ENCODE measurements at places on chromosomes 5 and 9.
A peak's percentile ranks its signal among the peaks of the same experiment; 100 is the strongest.

GRCh38 chr9:133139246-133140173 lies 18.5 kb upstream of the RALGDS start:
- no peak for DNase-seq

- DNase-seq, result no peak
Observed at GRCh38 chr9:91567642-91568274, 144.1 kb upstream of the NFIL3 start.

- no peak for DNase-seq
Observed at GRCh38 chr5:140181002-140181483, 6.1 kb downstream of the CYSTM1 start.

- DNase-seq, result no peak
Observed at GRCh38 chr5:112960863-112961504, 15.6 kb upstream of the DCP2 start.

- DNase-seq, result no peak
Observed at GRCh38 chr9:129441852-129442251, 179.0 kb downstream of the C9orf50 start.

GRCh38 chr5:159452480-159453167 lies 122.3 kb upstream of the IL12B start:
- no peak for DNase-seq

DNA sequence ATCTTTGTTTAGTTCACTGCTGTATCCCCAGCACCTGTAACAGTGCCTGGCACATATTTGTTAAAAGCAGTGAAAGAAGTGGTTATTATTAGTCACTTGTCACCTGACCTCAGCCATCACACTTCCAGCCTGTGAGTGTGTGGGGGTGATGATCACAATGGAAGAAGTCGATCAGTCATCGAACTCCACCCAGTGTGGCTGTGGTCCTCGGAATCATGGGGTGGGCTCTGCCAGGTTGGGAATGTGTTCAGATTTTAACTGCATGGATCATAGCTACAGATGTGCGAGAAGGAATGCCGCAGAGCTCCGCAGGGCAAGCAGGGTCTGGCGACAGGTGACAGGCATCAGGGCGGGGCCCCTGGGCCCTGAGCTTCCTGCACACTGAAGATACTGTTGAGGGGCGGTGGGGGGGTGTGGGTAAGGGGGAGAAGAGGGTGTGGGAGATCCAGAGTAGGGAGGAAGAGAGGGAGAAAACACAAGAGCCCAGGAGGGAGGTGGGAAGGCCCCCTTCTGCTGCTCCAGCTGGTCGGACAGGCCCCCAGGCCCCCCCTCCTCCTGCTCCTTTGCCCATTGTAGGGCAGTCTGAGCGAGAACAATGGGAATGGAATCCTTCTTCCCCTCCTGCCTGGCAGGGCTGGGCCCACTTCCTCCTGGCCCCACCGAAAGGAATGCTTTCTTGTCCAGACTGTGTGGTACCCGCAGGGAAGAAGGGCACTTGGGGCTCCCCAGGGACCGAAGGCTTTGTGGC lies 89.6 kb downstream of the SPRY4 start:
- DNase-seq, result peak; percentile 3

DNA sequence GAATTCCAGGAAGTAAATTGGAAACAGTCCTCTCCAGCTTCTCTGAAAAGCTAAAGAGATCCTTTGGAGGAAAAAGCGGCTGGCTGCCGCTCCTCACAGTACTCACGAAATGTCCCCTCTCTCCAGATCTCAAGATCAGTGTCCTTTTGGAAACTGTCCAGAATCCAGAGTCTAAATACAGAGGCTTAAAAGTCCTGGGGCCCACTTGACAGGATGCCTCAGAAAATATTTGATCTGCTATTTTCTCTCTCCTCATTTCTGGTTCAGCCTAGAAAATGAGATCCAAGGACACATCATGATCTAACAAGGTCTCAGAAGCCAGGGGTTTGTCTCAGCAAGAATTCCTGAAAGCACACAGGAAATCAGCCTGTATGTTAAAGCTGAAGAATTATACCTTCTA lies 7.2 kb downstream of the C1QTNF2 start:
- no peak for DNase-seq

DNA sequence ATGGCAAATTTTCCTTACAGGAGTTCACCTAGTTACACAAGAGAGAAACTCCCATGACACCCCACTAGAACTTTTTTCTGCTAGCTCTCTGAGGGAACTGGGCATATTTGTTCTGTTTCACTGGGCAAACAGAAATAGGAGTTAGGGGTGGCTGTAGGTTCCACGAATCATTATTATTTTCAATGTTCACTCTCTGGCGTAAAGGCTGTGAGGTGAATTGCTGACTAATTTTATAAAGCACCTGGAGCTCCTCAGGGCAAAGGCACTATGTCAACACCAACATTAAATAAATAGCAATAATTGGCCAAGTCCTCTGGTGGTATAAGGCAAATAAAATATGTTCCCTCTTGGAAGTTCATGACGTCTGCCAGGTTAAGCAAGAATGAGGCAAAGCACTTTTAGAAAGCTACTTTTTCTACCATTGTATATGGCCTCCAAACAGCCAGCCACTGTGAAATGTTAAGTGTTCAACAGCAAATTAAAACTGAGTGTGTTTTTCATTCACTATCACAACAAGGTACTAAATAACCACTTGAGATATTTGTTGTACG lies 344.6 kb downstream of the PDE4D start:
- DNase-seq, result no peak

DNA sequence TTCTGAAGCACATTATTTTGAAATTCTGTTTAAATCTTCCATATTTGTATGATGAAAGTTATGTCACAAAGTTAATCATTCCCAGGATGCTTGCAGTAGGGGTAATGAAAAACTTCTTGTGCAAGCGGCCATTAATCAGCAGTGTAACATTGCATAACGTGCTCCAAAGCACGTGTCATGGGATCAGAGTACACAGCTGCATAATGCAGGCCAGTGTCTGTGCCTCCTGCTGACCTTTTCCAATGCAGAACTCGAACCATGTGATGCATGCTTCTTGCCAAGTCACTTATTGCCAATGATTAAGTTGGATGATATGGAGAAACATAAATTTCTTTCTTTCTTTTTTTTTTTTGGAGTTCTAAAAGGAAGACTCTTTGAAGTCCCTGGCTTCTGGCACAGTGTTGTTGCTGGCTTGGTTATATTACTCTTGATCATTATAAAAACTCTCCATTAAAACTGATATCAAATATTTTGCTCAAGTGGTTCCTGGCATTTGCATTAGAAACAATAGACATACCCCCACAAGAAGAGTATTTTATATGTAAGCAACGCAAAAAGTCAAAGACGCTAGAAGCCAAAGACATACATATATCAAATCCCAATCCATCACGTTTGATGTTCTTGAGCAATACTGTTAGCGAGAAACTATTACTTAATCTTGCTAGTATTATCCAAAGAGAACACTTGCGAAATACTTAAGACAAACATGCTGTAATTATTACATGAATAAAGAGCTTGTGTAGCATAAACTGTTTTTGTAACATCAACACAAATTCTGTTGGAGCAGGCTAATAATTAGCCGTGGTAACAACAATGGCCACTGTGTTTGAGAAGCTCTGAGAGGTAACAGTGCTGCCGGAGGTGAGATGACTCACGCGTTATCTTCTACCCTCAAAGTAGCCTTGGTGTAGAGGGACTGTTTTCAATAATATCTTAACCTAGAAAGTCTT lies 164.2 kb downstream of the AUH start:
- DNase-seq, result no peak

Measured in activated T-helper 9 cell treated with anti-CD3 and anti-CD28 coated beads, Interleukin-2, amount 50 U/mL, for 16 hours (primary cell).